Spinal cord (tissue), 10 donors: ENCODE measurements at places on chromosomes 2 and 18.
A peak's percentile ranks its signal among the peaks of the same experiment; 100 is the strongest.

DNA sequence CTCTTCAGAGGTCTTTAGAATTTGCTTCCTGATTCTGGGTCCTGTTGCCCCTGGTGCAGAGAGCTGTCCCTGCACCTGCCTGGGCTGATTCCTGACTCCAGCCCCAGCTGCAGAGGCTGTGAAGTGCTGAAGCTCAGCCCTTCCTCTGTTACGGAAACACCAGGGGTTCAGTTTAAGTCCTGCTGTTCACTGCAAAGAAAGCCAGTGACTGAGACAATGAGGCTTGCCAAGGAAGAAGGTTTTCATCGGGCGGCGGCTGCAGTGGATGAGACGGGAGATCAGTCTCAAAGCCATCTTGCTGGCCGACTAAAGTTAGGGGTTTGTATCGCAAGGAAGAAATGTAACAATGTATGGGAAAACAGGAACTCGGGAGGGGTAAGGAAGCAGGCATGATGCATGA lies 142.4 kb upstream of the ZNF236 start:
- no peak for DNase-seq

GRCh38 chr18:23207191-23207955 lies 72.1 kb downstream of the CABLES1 start:
- DNase-seq, result no peak

- DNase-seq, result peak; percentile 29
Observed at GRCh38 chr2:71749671-71750101, 296.3 kb downstream of the DYSF start.

DNA sequence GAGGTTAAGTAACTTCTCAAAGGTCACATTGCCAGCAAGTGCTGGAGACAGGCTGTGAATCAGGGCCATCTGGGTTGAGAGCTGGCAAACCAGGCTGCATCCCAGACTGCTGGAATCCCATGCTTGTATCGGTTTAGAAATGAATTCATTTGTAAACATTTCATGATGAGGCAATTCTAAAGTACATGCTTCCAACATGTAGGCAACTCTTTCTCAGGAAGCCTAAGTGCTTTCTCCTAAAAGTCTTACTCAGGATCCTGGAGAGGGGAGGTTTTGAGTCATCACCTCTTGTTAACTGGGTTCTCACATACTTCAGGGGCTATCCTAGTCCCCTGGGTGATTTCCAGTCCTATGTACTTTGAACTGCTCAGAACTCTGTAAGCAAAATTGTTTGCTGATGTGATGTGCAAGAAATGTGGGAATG lies 416.5 kb downstream of the MEIS1 start:
- no peak for DNase-seq

DNA sequence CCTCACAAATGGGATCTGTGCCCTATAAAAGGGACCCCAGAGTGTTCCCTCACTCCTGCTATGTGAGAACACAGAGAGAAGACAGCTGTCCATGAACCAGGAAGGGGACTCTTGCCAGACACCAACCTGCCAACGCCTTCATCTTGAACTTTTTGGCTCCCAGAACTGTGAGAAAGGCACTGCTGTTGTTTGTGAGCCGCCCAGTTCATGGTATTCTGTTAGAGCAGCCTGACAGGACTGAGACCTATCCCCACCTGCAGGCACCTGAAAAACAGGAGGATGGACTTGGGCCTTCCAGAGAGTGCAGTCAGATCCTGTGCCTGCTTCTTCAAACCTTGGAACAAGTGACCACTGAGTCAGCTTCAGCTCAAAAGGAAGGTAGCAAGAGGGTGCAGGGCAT lies 51.4 kb downstream of the CRACDL start:
- DNase-seq, result no peak

GRCh38 chr2:122221665-122222064 lies 466.2 kb downstream of the TSN start:
- no peak for DNase-seq

GRCh38 chr2:210630873-210631560 lies 74.6 kb downstream of the CPS1 start:
- DNase-seq, result peak; percentile 60

DNA sequence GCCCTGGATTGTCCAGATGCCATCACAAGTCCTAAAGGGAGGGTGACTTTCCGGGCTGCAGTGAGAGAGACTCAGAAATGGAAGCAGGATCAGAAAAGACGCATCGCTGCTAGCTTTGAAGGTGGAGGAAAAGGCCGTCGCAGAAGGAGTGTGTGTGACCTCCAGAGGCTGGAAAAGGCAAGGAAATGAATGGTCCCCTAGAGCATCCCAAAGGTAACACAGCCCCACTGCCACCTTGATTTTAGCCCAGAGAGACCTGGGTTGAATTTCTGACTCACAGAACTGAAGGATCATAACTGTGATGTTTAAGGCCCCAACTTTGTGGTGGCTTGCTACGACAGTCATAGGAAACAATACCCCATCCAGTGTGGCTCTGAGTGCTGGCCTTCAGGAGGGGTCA lies 8.6 kb upstream of the NCK2 start:
- DNase-seq, result no peak

DNA sequence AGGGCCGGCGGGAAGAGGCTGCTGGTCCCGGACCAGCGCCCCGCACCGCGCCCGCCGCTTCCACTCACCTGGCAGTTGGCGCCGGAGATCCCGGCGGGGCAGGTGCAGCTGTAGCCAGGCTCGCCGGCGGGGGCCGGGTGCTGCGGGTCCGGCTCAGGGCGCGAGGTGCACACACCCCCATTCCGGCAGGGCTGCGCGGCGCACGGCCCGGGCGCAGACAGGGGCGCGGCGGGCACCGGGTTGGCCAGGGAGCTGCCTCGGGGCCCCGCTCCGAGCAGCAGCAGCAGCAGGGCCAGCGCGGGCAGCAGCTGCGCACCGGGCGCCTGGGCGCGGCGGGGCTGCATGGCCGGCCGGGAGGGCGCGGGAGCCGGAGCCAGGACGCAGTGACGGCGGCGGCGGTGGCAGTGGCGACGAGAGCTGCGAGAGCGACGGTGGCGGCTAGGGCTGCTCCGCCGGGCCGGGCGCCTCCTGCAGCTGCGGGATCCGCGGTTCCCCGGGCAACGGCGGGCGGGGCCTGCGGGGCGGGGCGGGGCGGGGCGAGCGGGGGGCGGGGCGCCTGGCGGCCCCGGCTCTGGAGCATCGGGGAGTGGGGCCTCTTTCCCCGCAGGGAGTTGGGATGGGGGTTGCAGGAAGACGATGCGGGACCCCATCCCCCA lies at the start of gene DNER:
TSS of gene DNER (minus strand) at position 476 of the 656 bp plus-strand sequence. CDS start at position 344, 132 bp downstream.
- DNase-seq, result no peak

DNA sequence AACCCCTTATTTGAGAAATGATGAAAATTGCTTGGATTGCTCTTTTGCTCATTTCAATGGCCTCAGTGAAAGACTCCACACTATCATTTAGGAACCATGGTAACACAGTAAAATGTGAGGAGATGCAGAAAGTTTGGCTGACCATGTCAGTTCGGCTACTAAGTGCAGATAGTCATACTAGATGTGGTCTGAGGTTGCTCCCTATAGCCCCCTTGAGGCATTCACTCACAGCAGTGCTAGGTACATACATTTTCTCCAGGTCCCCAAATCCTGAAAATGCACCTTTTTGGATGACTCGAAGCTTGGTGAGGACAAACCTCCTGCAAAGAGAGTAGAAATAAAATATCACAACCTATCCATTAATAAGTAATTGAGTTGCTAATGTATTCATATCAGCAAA lies 86.3 kb downstream of the FSHR start:
- DNase-seq, result no peak

DNA sequence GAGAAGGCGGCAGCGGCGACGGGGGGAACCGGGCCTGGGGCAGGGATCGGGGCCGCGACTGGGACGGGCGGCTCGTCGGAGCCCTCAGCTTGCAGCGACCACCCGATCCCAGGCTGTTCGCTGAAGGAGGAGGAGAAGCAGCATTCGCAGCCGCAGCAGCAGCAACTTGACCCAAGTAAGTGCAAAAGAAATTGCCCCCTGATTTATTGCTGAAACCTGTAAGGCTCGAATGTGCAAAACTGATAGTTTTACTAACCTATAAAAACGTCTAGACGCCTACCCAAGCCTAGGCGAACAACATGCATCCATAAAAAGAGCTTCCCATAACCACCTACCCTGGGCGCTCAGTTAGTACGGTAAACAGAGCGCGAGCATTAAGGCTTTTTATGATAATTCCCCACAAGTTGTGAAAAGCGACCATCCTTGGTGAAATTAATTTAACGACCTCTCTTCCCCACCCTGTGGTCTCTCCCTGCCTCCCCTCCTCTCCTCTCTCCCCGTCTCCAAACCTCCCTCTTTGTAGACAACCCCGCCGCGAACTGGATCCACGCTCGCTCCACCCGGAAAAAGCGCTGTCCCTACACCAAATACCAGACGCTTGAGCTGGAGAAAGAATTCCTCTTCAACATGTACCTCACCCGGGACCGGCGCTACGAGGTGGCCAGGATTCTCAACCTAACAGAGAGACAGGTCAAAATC lies 1.0 kb downstream of the HOXD9 start:
- DNase-seq, result no peak

DNA sequence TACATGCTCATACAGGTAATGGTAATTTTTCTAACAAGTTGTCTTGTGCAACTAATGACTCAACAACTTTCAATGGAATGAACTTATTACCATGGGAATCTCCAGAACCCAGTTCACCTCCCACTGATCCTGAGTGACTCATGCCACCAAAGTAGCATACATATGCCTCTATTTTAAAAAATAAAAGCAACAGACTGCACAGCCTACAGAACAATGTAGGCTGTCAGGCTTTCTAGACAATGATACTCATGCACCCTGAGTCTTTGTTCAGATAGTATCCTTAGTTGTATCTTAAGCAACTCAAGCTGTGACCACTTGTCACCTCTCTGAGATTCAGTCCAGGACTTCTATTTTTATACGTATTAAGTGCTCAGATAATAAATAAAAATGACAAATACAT lies 531.0 kb upstream of the SETBP1 start:
- no peak for DNase-seq

DNA sequence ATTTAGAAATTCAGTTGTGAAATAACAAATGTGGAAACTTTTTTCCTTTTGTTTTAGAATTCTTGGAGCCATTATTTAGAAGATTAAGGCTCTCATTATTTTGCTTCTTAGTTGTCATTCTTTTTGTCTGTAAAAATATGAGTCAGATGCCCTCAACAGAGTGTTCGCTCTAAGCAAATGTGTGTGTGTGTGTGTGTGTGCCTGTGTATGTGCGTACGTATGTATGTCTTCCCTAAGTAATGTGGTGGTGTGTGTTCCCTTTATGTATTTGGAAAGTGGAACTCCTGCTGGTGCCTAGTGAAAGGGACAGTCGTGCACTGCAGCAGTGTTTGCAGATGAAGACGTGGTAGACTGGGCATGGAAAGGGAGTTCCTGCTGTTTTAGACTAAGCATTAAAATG lies 27.5 kb downstream of the ZNF407 start:
- DNase-seq, result no peak

GRCh38 chr2:96156926-96157648 lies 11.8 kb upstream of the DUSP2 start:
- no peak for DNase-seq

GRCh38 chr2:197515315-197515738 lies 539 bp upstream of the MOB4 start:
- peak; percentile 28 for DNase-seq

DNA sequence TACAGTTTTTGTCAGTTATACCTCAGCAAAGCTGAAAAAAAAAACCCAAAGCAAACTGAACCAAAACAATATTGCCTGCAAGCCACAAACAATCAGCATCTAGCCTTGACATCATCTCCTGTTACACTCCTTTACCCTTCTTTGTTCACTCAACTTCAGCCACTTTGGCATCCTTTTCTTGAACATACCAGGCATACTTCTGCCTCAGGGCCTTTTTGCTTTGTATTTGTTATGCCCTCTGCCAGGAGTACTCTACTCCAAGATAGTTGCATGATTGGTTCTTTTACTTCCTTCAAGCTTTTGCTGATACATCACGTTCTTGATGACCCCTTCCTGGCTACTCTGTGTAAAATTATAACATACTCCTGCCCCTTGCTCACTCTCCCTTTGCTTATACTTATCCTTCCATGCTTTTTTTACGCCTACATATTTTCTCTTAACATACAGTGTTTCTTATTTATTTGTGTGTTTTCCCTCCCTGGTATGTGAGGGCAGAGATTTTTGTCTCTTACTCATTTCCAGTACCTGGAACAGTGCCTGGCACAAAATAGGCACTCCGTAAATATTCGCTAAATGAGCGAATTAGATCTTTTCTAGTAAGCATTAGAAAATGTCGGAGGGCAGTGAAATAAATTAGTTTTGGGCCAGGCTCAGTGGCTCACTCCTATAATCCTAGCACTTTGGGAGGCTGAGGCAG lies 12.7 kb downstream of the ABI2 start:
- DNase-seq, result no peak

DNA sequence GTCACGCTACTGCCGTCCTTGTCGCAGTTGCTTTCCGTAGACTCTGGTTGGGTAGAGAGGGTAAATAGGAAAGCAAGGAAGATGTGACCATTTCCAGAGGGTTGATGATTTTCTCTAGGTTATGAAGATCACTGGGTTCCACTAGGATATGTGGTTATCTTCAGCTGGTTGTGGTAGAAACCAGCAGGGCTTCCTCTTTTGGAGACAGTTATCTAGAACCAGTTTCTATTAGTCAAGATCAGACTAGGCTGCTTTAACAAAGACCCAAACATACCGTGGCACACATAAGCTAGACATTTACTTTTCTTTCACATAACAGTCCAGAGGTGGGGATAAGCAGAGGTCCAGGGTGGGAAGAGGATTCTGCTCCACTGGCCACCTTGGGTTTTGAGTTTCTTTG lies 59.6 kb downstream of the FASTKD2 start:
- DNase-seq, result no peak

- DNase-seq, result no peak
Observed at GRCh38 chr2:101419096-101419663, 31.9 kb upstream of the CREG2 start.

DNA sequence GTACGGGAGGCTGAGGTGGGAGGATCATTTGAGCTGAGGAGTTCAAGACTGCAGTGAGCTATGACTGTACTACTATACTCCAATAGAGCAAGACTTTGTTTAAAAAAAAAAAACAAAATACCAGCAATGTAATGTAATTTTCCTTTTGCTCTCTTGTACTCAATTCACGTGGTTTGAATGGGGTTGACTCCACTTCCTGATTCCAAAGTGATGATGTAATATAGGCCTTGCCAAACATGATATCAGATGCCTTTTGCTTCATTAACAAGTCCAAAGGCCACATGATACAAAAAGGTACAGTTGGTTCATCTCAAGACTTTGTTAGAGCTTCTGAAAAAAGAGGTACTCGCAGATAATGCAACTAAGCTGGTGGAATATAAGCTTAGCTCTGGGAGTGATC lies 321.8 kb downstream of the ZEB2 start:
- DNase-seq, result no peak

- no peak for DNase-seq
Observed at GRCh38 chr18:12003894-12004293, 22.6 kb downstream of the IMPA2 start.

DNA sequence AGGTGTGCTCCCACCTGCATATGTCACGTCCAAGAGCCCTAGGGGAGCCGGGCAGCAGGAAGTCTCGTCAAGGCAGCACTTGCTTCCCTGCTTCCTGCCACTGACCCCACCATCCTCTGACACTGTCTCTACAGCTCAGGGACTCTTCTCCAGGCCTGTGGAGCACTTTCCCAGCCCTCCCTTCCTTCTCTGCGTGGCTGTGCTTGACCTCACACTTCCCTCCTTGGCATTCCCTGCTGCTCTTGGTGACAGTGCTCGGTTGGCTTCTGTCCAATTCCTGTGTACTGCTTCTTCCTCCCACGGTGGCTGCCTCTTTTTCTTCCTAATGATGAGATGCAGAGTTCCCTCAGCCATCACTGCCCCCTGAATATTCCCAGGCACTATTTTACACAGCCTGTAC lies 2.8 kb downstream of the CIDEA start:
- peak; percentile 69 for DNase-seq

GRCh38 chr2:62325398-62325797 lies 129.5 kb downstream of the B3GNT2 start:
- DNase-seq, result no peak
